Endodermal cell (in vitro differentiated cells): ENCODE measurements at places on chromosomes 13 and 19. TPM values are rescaled to one million over a fixed set of nuclear protein-coding genes. Genes with fewer than 3 reads are reported as not detected.

DNA sequence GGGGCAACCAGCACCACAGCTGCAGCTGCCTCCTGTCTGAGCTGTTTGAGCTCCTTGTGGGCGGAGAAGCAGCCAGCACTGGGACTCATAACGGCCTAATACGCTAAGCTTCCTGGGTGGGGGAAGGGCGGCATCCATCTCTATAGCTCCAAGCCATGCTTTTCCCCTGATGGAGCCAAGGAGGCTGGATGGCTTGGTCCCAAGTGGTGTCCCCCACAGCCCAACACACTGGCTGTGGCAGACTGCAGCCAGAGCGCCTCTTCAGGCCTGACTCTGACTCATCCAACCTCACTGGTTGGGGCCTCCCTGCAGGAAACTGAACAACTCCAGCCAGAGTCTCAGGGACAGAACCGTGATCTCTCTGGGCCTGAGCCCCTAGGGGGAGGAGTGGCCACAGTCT is 537.3 kb downstream of the SUCLA2 start:
- no peaks in the 10 kb centered on the region for H3K27me3 ChIP-seq
- H3K4me1 ChIP-seq: no peaks in the 10 kb centered on the region
- peak; percentile 57 for DNase-seq
- no peaks in the 10 kb centered on the region for H3K36me3 ChIP-seq
- no peak overlapping the region for H3K27ac ChIP-seq
- no peak overlapping the region for H3K4me3 ChIP-seq

The VAV1 gene
- not detected in 3 replicates for total RNA-seq

The CYP2A7 gene
- total RNA-seq: not detected in 3 replicates

The ZNF304 gene
- total RNA-seq: 11.6 and 11.7 TPM in 2 replicates

DNA sequence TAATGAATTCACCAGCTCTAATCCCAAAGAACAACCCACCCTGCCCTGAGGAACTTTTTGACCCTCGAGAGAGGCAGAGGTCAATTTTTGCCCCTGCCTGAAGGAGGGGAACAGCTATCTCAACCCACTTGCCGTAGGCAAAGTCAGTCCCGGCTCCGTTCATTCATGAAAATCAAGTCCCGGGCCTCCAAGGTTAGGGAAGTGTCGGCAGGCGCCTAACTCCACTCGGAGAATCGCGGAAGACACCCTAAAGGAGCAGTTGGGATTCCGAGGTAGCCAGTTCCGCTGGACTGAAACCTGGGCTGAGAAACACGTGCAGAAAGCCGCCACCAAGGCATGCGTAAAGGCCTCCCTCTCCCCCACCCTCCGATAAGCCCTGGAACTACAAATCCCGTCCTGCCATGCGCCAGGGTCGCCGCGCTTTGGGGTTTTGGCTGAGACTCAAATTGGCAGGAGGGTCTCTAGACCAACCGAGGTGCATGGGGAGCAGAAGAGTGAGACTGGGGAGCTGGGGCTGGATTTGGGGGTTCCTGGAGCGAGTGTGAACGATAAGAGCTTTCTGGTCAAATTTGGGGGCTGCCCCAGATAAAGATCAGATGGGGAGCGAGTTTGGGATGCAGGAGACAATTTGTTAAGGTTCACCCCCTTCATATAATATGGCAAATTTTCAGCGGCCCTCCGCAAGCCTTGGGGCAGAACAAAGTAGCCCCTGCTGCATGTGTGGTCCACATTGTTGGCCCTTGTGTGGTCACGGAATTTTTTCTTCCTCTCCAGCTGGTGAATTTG is at the start of gene TNPO2:
Gene TNPO2 (minus strand): TSS at position 292 of the 786 bp plus-strand sequence. CDS start 2,955 bp downstream, outside the sequence.
- no peaks in the 10 kb centered on the region for H3K4me1 ChIP-seq
- H3K27ac ChIP-seq: peak within 1 kb of the TSS; percentile 92
- H3K36me3 ChIP-seq: peaks cover 13% of the 10 kb centered on the region
- peak; percentile 93 for DNase-seq
- H3K27me3 ChIP-seq: no peaks in the 10 kb centered on the region

DNA sequence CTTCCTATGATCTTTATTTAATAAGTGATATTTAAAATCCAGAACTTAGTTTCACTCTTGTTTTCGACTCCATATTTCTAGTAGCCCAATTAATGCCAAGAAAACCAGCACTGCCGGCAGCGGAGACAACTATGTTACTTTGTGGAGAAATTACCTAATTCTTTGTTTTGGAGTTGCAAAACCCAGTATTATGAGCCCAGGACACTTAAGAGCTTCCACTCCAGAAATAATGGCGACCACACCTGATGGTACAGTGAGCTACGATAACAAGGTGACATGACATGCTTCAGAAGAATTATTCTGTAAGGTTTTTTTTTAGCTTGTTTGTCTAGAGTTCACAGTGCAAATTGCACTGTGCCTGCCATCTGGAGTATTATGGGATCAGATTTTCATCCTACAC is 136.4 kb downstream of the ZAR1L start:
- H3K27ac ChIP-seq: no peak overlapping the region
- no peak overlapping the region for H3K4me3 ChIP-seq
- H3K36me3 ChIP-seq: no peaks in the 10 kb centered on the region
- no peaks in the 10 kb centered on the region for H3K27me3 ChIP-seq
- DNase-seq: no peak
- H3K4me1 ChIP-seq: no peaks in the 10 kb centered on the region

The FGF22 gene
- 0.78 to 0.82 TPM in 2 of 3 replicates, not detected in the other for total RNA-seq

DNA sequence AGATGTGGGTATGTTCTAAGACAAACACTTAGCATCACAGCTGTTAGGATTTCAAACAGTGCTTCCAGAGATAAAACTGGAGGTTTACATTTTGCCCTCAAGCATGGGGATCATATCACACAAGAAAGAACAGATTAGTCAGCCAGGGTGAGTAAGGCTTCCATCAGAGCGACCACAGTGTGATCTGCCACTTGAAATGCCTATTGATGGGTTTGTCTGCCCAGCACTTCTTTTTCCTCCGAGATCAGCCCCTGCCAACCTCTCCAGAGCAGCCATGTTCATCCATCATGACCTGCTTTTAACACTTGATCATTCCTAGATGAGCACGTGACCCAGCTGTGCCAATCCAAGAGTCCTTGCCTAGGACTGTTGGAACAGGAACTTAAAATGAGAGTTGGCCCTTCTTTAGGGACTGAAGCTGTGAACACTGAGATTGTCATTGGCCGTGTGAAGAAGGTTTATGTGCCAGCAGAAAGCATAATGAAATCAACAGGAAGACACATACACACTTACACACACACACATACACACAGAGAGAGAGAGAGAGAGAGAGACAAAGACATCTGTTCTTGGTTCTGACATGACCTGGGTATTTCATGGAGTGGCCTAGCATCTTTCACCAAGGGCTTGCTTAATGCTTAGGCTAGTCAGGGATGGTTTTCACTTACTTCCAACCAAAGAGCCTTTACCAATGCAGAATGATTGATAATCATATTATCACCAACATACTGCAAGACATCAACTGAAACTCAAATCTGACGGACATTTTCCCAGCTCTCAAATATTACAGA is 5.2 kb upstream of the CEBPG start:
- peaks cover 10% of the 10 kb centered on the region for H3K27me3 ChIP-seq

GRCh38 chr13:33016414-33017322 is at the start of gene KL:
Gene KL, plus strand, starts transcription at chr13:33016423. Its CDS starts 18 bp downstream, at chr13:33016441.
- H3K4me1 ChIP-seq: no peaks in the 10 kb centered on the region
- no peaks in the 10 kb centered on the region for H3K36me3 ChIP-seq
- H3K4me3 ChIP-seq: peak within 1 kb of the TSS; percentile 61
- peaks cover 65% of the 10 kb centered on the region for H3K27me3 ChIP-seq
- H3K27ac ChIP-seq: no peak within 1 kb of the TSS
